Stimulated activated CD8-positive, alpha-beta memory T cell treated with anti-CD3 and anti-CD28 coated beads, Interleukin-7, amount 100 ng/mL, for 48 hours (primary cell): ENCODE measurements at places on chromosomes 6 and 20.
A peak's percentile ranks its signal among the peaks of the same experiment; 100 is the strongest.

DNA sequence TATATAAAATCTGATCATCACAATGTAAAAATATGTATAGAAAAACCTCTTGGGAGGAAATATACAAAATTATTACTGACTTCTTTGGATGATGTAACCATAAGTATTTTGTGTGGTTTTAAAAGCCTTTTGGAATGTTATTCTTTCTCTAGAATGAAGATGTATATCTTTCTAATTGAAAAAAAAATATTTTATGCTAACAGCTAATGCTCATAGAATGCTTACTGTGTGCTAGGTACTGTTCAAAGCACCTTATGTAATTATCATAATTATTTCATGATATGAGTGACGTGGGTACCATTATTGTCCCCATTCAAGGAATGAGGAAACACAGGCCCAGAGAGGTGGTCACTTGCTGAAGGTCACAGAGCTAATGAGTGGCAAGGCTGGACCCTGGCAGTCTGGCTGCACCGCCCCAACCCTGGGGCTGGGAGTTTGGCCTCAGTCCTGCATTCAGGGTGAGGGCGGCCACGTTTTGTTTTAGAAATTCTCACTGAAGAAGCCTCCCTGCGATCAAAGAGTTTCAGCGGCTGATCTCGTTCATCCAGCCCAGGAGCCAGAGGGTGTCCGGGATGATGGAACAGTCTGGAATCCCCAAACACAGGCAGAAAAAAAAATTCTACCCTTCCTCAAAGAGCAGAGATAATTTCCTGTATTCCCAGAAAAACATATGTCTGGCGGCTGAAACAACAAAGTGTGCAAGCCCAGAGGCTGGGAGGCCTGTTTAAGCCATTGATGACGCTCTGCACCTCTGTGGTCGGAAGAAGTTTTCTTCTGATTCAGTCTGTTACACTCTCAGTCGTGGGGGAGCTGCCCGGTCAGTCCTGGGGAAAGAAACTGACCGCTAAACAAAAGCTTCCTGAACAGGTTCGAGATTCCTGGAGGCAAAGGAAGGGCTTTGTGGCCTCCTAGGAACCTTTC is 37.3 kb downstream of the TFEB start:
- DNase-seq: no peak

- DNase-seq: no peak
Observed at GRCh38 chr6:45758787-45759471, 256.7 kb downstream of the CLIC5 start.

- peak; percentile 14 for DNase-seq
Observed at GRCh38 chr6:46323312-46323965, 152.7 kb upstream of the ENPP5 start.

- DNase-seq: no peak
Observed at GRCh38 chr20:46458866-46459750, 52.7 kb upstream of the ELMO2 start.

GRCh38 chr20:63032861-63033793 is 26.4 kb upstream of the BHLHE23 start:
- no peak for DNase-seq
